ENCODE measurements at places on chromosomes 11 and 22.
A peak's percentile ranks its signal among the peaks of the same experiment; 100 is the strongest.

- no peak for DNase-seq
These were observed 19.3 kb downstream of the POLR3H start for GRCh38 chr22:41524809-41525449.

- no peak for DNase-seq
These were observed 165.2 kb upstream of the RAG2 start for GRCh38 chr11:36763187-36763586.

- DNase-seq = no peak
These were observed 870.2 kb downstream of the BRD1 start for GRCh38 chr22:48957311-48957986.

DNA sequence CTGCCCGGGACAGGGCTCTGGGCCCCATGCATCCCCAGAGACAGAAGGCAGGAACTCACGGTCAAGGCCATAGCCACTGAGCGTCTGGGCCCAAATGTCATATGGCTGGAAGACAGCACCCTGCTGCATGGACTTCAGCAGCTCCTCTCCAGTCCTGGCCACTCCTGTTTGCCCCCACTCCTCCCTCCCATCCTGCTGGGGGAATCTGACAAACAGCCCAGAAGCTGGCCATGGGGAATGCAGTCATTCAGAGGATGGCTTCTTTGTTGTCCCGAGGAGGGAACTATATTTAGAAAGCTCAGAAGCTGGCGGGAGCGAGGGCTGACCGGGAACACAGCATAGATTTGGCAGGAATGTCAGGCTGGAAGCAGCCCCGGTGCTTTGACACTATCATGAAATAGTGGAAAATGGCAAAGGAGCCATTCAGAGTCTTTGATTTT, 35.0 kb downstream of the DKK3 start:
- no peak for DNase-seq

- DNase-seq = no peak
These were observed 22.9 kb upstream of the IGSF22 start for GRCh38 chr11:18748766-18749365.

- DNase-seq = no peak
These were observed 106.2 kb upstream of the RASSF10 start for GRCh38 chr11:12902791-12903486.

GRCh38 chr11:115207166-115207591, 297.0 kb downstream of the CADM1 start:
- DNase-seq = no peak

- DNase-seq = peak; percentile 69
These were observed 10.0 kb downstream of the OR51L1 start for GRCh38 chr11:5004424-5005274.

DNA sequence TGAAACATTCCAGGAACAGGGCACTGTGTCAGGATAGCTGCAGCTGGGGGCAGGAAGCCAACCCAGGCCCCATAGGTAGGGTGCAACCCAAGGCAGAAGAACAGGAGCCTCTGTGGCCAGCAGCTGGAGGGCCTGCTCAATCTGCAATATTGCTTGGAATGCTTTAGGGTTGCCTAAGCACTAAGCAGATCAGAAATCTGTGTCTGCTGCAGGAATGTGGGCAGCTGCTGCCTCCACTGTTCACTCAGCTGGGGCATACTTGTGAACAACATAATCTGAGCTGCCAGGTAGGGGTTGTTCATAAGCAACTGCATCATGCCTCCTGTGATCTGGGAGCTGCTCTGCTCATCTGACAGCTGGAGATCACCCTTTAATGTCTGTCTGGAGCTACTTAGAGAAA, 1.7 kb downstream of the UBQLNL start:
- DNase-seq = no peak

GRCh38 chr11:119378851-119379465, 2.5 kb downstream of the USP2 start:
- DNase-seq = no peak

- no peak for DNase-seq
These were observed 6.6 kb downstream of the ARRB1 start for GRCh38 chr11:75344761-75345454.

Measured in SHP77 treated with DMSO at 0.1 percent for 48 hours (cell line).